ENCODE measurements at places on chromosomes 2 and 18.

- no peak for DNase-seq
These were observed 138.7 kb upstream of the BOD1L2 start for GRCh38 chr18:57008001-57008686.

- no peak for DNase-seq
These were observed 457.2 kb upstream of the TRIB2 start for GRCh38 chr2:12259493-12259892.

DNA sequence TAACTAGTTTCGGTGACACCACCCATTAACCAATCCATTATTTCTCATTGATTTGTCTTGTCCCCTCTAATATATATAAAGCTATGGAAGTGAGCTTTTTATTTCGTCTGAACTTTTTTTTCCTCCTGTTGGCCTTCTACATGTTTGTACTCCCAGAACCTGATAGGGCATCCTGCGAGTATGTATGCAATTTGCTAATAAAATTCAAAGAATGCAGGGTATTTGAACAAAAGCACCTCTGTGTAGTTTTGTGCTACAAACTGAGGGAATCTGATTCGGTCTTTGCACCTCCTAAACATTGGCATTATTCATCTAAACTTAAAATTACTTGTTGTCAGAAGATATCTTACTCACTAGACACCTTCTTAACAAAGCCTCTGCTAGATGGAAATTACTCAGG, 242.9 kb upstream of the TMEFF2 start:
- DNase-seq = no peak

DNA sequence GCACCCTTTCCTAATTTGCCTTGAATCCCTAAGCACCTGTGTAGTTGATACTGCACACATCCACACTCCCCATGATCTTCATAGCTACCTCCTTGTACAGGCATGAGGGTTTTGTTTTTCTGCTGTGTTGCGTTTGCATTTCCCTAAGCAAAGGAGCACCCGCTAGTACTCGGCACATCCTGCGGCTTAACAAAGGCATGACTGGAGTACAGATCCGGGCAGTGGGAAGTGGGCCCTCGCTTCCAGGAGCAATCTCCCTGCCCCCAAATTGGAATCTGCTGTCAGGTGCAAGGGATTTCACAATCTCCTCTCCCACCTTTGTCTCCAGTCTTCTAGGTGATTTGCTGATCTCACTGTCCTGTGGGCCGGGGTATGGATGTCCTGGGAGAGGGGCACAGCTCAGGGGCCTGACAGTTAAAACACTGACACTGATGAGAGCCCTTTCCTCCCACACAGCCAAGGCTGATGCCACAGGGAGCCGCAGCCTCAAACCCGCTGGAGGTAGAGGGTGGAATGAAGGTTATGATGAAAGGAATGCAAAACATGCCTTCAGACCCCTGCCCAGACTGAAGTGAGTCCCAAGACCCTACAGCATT, 98.7 kb upstream of the THOC1 start:
- DNase-seq = no peak

- DNase-seq = no peak
These were observed 75.7 kb downstream of the TTC21B start for GRCh38 chr2:165877565-165878550.

GRCh38 chr18:74367905-74368304, 52.3 kb downstream of the C18orf63 start:
- no peak for DNase-seq
